ENCODE measurements at places on chromosomes 3 and 15. TPM values are rescaled to one million over a fixed set of nuclear protein-coding genes. Genes with fewer than 3 reads are reported as not detected.

- H3K27me3 ChIP-seq = no peaks in the 10 kb centered on the region
- H3K4me1 ChIP-seq = peaks cover 10% of the 10 kb centered on the region
- H3K36me3 ChIP-seq = no peaks in the 10 kb centered on the region
- DNase-seq = no peak
- H3K27ac ChIP-seq = no peak overlapping the region
These were observed 357.7 kb downstream of the TBC1D5 start for GRCh38 chr3:17384567-17385296.

DNA sequence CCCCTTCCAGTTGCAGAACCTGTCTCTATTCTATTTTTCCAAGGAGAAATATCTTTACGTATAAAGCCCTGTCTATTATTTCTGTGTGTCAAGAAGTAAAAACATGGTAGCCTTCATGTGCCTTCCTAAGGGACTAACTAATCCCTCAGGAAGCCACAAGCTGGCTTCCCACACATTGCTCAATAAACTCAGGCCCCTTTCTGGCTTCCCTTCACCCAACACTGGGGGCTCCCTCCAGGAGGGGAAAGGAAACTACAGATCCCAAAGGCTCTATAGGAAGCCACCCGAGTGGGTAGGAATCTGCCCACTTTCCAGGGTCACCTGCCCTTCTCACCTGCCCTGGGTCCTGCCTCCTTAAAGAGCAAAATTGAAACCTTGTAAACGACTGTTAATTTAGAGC lies 4.6 kb downstream of the TLE3 start:
- no peaks in the 10 kb centered on the region for H3K27me3 ChIP-seq
- H3K27ac ChIP-seq = peak overlapping the region; percentile 30
- H3K4me3 ChIP-seq = peak overlapping the region; percentile 9
- no peaks in the 10 kb centered on the region for H3K36me3 ChIP-seq
- peaks cover 78% of the 10 kb centered on the region for H3K4me1 ChIP-seq

The LYZL4 gene
- not detected for total RNA-seq

The LRRC2 gene
- 2.0 TPM for total RNA-seq

The OXTR gene
- total RNA-seq = 0.25 TPM
